ENCODE measurements at places on chromosomes 12 and 14.
A peak's percentile ranks its signal among the peaks of the same experiment; 100 is the strongest.

DNA sequence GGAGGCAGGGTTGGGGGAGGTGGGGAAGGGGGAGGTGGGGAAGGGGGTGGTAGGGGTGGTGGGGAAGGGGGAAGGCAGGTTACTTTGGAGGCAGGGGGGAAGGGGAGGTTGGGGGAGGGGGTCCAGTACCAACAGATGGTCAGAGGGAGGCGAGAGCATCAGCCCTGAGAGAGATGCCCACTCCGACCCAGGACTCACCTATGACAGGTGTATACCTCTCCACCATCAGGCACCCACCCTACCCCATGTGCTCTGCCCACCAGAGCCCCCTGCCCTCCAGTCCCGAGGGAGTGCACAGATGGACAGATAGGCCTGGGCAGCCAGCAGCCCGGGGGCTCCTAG, 18.6 kb downstream of the JAG2 start:
- DNase-seq, result no peak

DNA sequence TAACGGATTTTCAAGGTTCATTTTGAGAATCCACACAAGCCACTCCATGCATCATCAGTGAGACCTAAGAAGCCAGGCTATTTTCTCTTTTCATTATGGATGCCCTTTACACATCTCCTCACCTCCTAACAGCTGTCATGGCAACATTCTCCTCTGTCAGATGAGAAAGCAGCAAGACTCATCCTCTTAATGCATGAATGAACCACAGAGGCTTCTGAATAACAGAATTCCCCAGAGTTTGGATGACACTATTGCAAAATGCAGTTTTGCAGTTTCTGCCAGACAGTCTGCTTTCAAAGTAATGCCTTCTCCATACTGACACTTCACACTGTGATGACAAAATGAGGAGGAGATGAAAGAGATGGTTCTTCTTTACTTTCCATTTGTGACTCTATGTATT, 286.7 kb upstream of the GRIP1 start:
- DNase-seq, result no peak

DNA sequence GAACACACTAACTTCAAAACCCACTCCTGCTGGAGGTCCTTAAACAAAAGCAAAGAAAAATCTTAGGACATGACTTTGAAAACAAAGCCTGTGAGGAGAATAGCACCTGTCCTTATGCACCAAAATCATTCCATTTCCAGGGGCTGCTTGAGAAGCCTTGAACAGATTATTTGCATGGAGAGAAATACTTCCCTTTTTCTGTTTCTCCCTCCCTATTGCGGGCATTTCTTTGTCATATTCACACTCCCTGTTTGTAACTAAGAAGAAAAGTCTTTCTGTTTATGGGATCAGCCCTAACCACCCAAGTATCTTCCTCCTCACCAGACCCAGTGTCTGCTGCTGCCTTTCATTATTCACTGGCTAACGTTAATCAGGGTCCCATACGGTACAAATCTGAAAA, 218.8 kb downstream of the DPF3 start:
- DNase-seq, result no peak

GRCh38 chr12:116863275-116863767, 17.9 kb downstream of the HRK start:
- no peak for DNase-seq

- DNase-seq, result no peak
Measured at GRCh38 chr14:71185637-71186036, 278.4 kb downstream of the PCNX1 start.

DNA sequence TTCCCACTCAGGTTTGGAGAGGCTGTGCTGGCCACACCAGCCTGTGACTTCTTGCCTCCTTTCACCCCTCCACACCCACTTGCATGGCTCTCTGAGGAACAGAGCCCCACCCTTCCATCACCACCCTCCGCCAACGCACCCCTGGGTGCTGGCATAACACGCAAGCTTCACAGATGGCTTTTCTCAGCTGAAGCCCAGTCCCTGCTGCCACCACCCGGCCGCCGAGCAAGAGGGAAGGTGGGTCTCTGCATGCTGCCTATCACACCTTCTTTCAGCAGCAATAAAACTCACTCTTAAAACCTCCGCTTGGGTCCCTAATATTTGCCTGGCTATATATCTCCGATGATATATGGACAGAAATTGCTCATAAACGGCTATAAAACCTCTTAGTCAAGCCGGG, 41.6 kb downstream of the SMUG1 start:
- DNase-seq, result no peak

GRCh38 chr12:70513426-70513825, 123.8 kb downstream of the PTPRB start:
- no peak for DNase-seq

- peak; percentile 76 for DNase-seq
Measured at GRCh38 chr12:18250313-18250916, 10.9 kb upstream of the PIK3C2G start.
